ENCODE measurements at places on chromosomes 4 and X. TPM values are rescaled to one million over a fixed set of nuclear protein-coding genes. Genes with fewer than 3 reads are reported as not detected.

DNA sequence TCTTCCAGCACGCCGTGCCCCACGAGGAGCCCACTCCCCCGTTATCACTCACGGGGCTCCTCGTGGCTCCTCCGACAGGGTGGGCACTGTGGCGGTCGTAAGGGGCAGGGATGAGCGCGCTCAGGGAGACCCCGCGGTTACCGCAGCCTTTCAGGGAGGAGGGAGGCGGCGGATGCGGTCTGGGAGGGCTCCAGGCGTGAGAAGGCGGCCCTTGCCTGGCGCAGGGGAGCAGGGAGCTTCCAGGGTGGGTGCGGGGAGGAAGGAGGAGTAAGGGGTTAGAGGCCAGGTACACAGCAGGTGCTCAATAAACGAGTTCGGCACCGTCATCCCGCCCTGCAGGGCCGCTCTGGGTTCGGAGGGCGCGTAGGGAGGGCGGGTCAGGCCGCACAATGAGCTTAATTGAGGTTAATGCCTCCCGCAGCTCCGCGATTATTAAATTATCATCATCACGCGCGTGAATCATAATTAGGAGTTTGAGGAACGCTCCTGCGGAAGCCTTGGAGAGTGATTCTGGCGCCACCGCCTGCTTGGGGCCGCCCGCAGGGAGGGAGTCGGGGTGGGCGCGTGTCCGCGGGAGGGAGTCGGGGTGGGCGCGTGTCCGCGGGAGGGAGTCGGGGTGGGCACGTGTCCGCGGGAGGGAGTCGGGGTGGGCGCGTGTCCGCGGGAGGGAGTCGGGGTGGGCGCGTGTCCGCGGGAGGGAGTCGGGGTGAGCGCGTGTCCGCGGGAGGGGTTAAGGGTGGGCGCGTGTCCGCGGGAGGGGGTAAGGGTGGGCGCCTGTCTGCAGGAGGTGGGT is 7.6 kb upstream of the NKX1-1 start:
- DNase-seq = no peak

DNA sequence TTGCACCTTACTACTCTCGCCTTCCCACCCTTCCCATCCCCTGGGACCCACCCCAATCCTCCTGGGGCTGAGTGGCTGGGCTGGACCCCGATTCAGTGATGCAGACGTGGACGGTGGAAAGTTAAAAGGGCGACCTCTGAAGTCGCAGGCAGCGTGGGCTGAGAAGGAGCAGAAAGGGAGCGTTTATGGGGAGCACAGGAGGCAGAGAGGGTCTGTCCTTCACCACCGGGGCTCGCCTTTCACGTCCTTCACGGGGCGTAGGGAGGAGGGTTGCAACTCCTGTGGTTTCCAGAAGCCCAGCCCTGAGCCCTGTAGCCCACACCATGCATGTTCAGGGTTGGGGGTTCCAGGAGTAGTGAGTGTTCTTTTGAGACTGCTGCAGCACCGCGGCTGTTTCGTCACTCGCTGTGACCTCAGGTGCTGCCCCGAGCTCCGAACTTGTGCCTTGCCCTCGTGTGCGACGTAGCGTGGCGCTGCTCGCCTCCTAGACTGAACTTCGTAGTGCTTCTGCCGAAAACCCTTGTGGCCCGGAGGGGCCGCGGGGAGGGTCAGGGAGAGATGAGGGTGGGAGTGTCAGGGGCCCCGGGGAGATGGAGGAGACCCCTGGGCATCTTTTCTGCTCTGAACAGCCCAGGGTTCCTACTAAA is 1.6 kb downstream of the NHS start:
- DNase-seq = no peak

Gene PPP1R2C
- total RNA-seq = not detected

- DNase-seq = peak; percentile 90
These were observed 30.1 kb downstream of the ADGRA3 start for GRCh38 chr4:22485737-22486136.

Gene MAGEB10
- not detected for total RNA-seq
